Colonic mucosa (tissue), 4 donors: ENCODE measurements at places on chromosomes 16 and 17.

GRCh38 chr16:25014500-25015147 lies 545 bp downstream of the ARHGAP17 start:
- DNase-seq: peak; percentile 63

DNA sequence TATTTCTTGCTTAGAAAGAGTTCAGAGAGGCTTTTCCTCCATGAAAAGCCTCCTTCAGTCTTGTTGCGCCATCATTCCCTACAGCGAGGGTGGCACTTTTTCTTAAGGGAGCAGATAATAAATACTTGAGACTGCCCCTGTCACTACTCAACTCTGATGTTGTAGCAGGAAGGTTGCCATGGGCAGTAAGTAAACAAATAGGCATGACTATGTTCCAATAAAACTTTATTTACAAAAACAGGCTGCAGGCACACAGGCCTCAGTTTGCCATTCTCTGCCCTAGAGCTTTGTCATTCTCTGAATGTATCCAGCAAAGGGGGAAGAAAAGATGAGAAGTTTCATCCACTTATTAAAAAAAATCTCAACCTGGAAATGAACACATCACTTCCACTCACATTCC lies 60.4 kb downstream of the MYOCD start:
- no peak for DNase-seq

DNA sequence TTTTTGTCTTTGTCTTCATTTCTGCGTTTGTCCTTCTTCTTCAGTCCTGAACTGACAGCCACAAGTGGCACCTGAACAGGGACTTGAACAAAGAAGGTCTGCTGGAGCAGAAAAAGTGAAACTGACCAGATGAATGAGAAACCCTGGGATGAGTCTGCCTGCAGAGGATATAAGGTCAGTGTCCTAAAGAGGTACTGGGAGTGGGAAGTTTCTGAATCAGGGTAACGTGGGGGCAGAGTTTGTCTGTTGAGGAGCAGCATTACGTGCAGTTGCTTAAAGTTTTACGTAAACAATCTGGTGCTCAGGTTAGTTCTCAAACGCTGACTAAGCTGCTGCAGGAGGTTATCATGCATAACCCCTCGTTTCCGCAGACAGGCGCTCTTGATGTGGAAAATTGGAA lies 2057.6 kb downstream of the TP53TG3F start:
- DNase-seq: no peak

GRCh38 chr16:3655030-3655395 lies 522 bp downstream of the DNASE1 start:
- no peak for DNase-seq

DNA sequence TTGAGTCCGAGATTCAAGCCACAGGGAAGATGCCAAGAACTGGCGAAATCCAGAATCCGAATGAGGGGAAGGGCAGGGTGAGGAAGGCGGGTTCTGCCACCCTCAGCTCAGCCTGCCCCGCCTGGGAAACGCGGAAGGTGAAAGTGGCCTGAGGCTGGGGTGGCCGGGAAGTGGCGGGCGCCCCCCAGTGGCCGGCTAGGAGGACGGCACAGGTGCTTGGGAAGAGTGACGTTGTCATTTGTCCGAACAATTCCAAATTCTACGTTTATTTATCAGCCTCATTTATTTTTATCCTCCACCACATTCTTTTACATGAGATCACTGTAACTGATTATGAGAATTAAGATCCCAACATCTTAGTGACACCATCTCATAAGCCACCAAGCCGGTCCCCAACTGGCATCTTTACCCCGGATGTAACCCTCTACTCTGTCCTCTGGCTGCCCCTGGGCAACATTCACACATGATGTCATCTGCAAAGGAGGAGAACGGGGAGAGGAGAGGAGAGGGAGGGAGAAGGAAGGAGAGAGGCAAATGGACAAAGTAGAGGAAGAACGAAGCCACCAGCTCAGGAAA lies 21.3 kb downstream of the SRCIN1 start:
- DNase-seq: peak; percentile 63
